ENCODE measurements at places on chromosomes 11 and 22.

- DNase-seq: no peak
These were observed 21.3 kb upstream of the PANX1 start for GRCh38 chr11:94107363-94107762.

DNA sequence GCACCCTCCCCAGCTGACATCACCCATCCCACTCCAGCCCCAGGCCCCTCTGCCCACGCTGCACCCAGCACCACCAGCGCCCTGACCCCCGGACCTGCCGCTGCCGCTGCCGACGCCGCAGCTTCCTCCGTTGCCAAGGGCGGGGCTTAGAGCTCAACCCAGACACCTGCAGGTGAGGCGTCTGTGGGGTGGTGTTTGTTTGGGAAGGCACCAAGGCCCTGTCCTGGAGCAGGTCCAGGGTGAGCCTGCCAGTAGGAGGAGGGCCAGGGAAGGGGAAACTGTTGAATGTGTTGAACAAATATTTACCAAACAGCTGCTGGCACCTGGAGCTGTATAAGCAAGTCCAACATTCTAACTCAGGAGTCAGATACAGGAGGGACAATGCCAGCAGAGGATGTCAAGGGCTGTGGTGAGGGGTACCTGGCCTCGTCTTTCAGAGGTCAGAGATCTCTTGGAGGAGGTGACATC, 3.1 kb downstream of the VEGFB start:
- no peak for DNase-seq

DNA sequence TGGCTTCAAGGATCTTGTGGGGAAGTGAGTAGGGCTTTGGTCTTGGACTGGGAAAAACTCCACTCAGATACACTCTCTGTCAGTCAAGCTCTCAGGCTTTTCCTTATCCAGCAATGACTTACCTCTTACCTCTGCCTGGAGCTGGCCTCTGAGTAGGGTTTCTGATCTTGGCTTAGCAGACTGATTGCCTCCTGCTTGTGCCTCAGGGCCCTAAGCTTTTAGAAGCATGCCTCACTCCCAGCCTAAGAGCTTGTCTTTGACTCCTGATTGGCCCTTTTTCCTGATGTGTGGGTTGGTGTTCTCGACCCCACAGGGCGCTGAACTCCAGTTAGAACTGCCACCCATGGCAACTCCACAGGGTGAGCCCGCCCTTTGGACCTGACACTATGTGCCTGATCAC, 275.0 kb downstream of the ST3GAL4 start:
- DNase-seq: no peak

DNA sequence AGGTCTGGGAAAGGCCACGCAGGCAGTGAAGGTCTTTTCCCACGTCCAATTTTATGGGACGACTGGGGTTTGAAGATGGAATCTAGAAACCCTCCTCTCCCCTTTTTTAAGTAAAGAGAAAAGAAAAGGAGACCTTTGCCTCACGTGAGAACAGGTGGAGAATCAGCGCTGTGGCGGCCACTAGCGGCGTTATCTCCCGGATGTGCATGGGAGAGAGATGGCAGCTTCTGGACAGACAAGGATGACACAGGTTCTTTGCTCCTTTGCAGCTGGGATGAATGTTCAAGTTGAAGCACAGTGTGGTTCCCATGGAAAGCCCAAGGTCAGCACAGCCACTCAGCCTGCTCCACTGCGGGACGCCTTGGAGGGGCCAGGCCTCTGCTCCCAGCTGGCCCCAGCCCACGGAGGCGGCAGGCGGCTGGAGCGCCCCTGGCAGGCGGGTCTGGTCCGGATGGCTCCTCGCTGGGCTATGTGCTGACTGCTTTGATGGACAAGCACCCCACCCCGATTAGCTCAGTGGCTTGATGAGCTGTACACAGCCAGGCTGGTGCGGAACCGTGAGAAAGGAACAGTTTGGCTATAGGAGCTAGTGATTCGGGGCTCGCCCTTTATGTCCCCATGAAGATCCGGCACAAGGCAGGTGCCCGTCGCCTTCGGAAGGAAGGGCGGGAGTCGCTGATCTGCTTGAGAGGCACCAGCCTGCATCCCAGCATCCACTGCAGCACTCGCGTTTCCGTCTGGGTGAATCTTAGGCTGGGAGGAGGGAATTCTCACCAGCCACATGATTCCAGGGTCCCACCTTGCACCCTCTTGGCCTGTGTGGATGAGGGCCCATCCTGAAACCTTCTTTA, 14.5 kb upstream of the BID start:
- DNase-seq: no peak

DNA sequence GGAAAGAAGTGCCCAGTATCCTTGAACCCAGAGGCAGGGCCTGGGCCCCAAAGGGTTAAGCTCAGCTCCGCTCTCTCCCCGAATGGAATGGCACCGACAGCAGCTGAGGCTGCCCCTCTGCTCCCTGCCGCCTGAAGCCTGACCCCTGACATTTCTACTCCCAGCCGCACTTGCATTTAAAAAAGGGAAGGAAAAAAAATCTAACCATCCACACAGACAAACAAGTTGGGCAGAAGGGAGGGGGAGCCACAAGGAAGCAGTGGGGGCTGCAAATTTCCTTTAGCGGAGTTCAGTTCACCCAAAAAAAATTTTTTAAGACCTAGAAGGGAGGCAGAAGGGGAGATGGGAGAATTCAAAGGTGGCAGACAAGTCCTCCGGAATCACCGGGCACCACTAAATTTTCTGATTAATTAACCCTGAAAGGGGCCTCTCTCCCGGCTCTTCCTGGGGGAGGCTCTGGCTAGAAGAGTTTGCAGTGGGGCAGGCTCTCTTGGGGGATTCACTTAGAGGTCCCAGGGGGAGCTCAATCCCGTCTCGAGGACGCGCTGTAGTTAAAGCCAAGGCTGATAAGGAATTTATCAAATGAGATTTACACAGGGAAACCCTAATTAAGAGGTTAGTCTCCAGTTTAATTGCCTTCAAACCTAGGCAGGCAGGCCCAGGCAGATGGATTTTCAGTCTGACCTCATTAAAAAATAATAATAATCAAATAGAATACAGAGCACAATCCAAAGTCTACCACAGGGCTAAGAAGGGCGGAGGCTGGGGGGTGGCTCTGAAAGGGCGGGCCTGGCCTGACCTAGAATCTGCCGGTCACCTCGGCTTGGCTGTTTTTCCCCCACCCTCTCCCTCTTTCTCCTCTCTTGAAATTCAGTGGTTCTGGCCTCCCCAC, 25.6 kb downstream of the MN1 start:
- DNase-seq: no peak
